ENCODE measurements at places on chromosomes 2 and 18. TPM values are rescaled to one million over a fixed set of nuclear protein-coding genes. Genes with fewer than 3 reads are reported as not detected.

Gene SGPP2
- polyA plus RNA-seq: 0.71 TPM

Gene DSG2
- 67.7 TPM for polyA plus RNA-seq

Gene DOCK10
- polyA plus RNA-seq: 1.1 TPM

Gene CYBRD1
- polyA plus RNA-seq: 46.0 TPM

All from hepatocyte (in vitro differentiated cells).